ENCODE measurements at places on chromosomes 11 and 22.

DNA sequence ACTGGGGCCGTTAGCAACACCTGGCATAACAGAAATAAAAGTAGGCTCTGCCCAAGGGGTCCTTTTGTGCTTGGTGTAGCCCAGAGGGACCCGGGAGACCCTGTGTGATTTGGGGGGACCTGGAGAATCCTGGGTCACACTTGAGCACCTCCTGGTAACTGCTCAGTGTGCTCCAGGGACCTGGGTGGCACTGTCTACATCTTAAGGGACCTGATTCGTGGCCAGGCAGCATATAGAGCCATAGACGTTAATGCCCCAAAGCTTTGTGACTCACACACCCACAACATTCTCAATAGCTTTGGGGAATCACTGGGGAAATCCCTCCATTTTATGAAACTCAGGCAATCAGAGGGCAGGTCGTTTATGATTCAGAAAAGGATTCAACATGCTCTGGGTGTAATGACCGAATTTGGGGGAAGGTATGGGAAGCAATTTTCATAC lies 3.6 kb upstream of the IGF2 start:
- no peak for DNase-seq

DNA sequence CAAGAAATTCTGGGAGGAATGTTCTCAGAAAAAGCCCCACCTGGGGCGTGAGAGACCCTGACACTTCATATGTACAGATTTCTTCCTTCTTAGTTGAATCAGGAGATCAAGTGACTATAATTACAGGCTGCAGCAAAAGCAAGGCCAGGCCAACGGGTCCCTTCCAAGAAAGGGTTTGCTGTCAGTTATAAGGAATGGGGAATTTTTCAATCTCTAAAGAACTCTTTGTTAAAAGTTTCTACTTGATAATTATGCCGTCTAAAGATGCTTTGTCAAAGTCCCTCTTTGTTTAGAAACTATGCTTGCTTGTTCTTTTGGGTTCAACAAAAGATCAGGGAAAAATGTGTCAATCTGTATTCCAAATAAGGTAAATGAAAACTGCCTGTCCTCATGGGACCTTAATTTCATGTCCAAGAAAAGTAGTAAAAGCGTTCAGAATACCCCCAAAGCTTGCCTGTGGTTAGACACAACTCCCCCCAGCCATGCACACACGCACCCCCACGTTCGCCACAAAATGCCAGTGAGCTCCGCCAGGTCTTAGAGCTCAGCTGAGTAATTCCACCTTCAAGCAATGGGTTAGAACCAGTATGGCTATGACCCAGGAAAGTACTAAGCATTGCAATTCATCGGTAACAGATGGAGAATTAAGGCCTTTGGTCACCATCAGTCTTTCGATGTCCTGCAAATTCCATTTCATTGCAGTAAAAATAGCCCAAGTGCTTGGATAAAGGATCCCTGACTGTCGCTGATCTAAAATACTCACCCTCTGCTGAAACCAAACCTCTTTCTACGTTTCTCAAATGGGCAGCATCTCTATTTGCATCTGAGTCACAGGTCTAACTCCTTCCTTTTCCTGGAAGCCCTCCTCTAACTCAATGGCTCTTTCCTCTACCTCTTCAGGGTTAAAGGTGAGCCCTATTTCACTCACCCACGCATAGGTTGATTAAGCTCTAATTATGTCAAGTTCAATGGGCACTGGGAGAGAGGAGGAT lies 419.2 kb upstream of the SYN3 start:
- no peak for DNase-seq

DNA sequence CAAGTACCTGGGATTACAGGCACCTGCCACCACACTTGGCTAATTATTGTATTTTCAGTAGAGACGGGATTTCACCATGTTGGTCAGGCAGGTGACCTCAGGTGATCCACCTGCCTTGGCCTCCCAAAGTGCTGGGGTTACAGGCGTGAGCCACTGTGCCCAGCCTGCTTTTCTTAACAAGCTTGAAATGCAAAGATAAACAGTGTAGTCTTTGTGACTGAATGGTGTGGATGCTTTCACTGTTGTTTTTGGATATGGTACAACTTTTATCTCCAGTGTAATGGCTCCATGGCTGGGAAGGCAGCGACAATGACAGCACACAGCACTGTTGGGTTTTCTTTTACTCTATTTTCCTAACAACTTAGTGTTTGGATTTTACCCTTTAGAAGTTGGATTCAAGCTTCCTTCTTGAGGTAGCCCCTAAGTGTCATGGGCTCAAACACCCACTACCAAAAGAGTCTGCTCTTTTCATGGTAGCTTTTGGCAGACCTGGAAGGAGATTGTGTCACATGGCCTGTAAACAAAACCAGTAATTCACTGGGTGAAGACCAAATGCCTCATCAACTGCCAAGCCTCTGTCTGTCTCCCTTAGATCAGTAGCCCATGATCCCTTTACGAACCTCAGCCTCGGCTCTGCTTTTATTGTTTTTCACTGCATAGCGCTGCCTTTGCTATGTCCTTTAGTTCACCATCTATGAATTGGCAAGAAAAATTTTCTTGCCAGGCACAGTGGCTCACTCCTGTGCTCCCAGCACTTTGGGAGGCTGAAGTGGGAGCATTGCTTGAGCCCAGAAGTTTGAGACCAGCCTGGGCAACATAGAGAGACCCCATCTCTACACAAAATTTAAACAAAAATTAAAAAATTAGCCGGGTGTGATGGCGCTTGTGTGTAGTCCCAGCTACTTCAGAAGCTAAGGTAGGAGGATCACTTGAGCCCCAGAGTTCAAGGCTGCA lies 6.4 kb downstream of the VPS51 start:
- no peak for DNase-seq

DNA sequence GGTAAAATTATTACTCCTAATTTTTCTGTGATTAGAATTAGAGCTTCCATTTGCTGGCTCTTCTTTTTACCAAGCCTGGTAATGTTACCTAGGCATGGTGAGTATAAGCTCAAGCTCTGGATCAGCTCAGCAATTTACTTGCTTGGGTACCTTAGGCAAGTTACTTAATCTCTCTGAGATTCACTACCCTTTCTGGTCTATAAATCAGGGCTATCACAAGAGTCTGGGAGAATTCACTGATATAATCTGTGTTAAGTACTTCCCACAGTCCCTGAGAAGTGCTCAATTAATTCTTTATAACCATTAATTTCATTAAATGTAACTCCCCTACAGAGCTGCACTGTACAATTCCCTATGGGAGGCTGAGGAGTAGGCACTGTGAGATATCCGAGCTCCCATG lies 44.2 kb downstream of the TMEM123 start:
- DNase-seq = no peak

GRCh38 chr11:92811341-92811740 lies 158.1 kb upstream of the MTNR1B start:
- no peak for DNase-seq

DNA sequence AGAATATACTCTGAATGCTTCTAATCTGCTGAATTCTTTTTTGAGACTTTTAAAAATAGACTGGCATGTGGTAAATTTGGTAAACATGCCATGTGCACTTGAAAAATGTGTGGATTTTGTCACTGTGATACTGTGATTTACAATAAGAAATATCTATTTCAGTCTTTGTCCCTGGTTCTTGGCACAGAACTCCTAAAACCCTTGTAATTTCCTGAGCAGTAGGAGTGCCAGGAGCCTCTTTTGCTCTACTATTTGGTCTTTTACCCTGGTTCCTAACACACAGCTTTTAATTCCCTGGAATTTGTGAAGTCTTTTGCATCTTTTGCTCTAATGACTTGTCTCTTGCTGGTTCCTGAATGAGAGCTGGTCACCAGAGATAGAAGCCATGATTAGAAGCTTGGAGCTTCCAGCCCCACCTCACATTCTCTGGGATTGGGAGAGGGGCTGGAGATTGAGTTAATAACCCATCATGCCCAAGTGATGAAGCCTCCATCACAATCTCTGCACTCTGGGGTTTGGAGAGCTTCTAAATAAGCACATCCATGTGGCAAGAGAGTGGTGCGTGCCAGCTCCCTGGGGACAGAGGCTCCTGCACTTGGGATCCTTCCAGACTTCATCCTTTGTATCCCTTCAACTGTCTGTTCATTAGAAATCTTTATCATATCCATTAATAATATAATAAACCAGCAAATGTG lies 27.2 kb upstream of the SYT13 start:
- DNase-seq = no peak

GRCh38 chr11:107301878-107302277 lies 155.7 kb downstream of the CWF19L2 start:
- DNase-seq = no peak

- no peak for DNase-seq
Observed at GRCh38 chr11:74142624-74143023, 28.2 kb downstream of the C2CD3 start.

DNA sequence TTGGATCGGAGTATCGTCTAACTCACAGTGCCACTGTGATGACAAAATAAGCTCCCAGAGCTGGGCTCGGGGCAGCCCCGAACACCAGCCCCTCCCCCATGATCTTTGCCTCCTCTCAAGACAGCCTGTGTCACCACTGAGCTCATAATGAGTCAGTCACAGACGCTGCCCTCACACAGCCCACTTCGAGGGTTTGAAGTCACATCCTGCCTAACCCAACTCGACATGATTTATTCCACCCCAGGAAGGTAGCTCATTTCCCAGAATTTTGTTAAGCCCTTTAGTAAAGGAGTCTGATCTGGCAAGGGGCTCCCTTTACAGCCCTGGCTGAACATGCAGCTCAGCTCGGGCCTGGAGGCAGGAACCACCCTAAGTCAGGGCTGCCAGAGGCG lies 22.8 kb downstream of the MYH9 start:
- DNase-seq = peak; percentile 90

GRCh38 chr11:44911029-44911814 lies 39.5 kb downstream of the TP53I11 start:
- peak; percentile 73 for DNase-seq

- DNase-seq = no peak
Observed at GRCh38 chr11:79189601-79190000, 251.2 kb downstream of the TENM4 start.

- DNase-seq = no peak
Observed at GRCh38 chr11:112748713-112749543, 212.3 kb upstream of the NCAM1 start.

DNA sequence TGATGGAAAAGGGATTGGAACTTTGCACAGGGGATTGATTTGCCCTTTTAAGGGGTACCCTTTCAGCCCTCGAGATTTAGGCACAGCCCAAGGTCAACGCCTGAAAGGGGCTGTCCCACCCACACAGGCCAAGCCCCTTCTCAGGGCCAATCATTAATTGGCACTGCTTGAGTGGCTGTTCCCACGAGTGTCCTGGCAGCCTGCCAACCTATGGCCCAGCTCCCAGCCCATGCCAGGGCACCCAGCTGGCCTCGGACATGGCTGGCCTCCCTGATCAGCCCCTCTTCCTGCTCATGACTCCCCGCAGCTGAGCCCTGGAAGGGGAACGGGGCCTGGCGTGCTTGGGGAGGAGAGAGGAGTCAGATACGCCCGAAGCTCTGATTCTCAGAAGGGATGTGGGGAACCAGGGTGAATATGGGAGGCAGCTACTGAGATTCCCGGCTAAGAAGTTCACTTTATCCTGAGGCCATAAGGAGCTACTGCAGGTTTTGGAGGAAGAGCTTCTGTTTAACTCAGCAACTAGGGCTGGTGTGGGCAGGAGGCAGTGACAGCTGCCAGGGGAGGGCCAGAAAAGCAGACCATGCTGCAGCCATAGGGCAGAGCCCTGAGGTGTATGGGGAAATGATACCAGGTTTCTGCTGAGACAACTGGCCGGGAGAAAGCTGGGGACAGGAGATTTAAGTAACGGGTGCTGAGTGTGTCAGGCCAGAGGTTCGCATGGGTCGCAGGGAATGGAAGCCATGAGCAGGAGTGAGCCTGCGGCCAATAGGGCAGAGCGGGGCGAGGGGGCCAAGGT lies 30.0 kb downstream of the WNT7B start:
- no peak for DNase-seq

GRCh38 chr11:88355887-88356286 lies 18.4 kb upstream of the CTSC start:
- DNase-seq = no peak

- DNase-seq = no peak
Observed at GRCh38 chr11:33630936-33631748, 69.5 kb downstream of the C11orf91 start.

- no peak for DNase-seq
Observed at GRCh38 chr11:112281726-112282125, 21.1 kb upstream of the PLET1 start.

DNA sequence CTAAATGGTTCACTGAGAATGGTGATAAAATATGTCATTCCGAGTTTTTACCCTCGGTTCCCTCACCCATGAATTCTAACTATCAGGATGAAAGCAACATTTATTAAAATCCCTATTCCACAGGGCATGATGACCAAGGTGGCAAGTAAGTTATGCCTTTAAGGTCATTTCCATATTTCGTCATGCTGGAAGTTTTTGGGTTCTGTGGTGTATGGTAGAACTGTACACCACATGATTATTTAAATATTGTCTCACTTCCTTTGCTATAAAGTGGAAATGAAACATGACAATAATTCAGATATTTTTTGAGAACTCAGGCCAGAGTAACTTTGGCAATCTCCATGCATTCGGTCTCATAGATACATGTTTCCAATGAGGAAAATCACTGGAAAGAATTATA lies 68.5 kb upstream of the CARD18 start:
- DNase-seq = no peak

All from central memory CD4-positive, alpha-beta T cell (primary cell).